ENCODE measurements at places on chromosomes 5 and 9.

DNA sequence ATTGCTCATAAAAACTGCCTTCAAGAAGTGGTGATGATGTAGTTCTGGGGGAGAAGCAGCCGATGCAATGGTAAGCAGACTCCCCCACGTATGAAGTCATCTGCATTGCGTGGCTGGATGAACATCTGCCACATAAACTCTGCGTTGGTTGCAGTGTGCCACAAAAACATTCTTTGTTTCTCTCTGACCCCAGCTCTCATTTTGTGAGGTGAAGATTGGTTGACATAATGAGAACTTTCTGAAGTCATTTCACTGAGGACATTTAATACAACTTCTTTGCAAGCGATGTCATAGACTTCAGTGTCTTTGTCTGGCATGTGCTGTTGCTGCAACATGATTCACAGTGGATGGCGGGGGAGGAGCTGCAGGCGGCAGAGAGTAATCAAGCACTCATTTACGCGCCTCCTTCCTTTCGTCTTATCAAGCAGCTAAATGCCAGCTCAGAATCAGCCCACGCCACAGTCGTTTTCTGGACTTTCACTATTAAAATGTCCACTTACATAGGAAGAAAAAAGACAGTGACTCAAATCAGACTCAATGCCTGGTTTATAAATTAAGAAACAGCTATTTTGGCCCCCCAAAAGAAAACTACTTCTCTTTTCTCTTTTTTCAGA is 91.5 kb upstream of the NFIL3 start:
- no peak for DNase-seq

DNA sequence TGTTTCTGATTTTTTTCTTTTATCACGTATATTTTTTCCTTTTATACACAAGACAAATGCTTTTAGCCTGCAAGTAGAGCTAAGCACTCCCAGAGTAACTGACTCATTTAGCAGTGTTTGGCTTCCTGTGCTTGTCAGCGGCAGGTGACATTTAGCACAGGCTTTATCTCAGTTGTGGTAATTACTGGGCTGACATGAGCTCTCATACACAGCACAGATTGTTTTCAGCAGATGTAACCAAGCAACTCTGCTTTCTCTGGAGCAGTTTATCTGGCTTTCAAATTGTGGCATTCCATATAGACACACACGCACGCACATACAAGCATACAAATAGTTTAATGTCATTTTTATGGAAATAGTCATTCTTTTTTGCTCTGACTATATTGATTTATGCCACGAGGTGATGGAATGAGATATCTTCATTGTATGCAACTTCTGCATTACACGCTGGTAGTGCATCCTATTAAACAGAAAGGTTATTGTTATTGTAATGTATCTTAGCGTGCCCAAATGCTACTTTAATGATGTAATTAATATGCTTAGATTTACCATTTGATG is 379.0 kb upstream of the GRAMD2B start:
- no peak for DNase-seq

DNA sequence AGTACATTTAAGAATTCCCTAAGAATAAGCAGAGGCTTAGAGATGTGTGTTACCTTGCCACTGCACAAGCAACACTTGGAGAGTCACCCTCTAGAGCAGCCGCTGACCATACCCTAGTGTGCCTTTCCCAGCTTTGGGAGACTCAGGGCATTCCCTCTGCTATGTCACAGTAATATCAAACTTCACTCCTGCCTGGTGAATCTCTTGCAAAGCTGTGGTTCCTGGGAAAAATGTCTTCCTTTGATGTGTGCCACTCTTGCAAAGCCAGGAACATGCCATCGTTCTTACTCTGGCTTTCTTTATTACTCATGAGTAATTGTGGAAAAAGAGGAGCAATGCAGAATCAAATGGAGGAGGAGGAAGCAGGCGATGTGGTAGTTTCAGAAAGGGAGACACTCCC is 173.2 kb downstream of the CCDC192 start:
- DNase-seq = no peak

- no peak for DNase-seq
Observed at GRCh38 chr5:111320953-111321352, 96.8 kb downstream of the CAMK4 start.

- DNase-seq = no peak
Observed at GRCh38 chr5:66704790-66705425, 108.7 kb downstream of the MAST4 start.

GRCh38 chr5:66674802-66675201 is 78.6 kb downstream of the MAST4 start:
- DNase-seq = no peak

DNA sequence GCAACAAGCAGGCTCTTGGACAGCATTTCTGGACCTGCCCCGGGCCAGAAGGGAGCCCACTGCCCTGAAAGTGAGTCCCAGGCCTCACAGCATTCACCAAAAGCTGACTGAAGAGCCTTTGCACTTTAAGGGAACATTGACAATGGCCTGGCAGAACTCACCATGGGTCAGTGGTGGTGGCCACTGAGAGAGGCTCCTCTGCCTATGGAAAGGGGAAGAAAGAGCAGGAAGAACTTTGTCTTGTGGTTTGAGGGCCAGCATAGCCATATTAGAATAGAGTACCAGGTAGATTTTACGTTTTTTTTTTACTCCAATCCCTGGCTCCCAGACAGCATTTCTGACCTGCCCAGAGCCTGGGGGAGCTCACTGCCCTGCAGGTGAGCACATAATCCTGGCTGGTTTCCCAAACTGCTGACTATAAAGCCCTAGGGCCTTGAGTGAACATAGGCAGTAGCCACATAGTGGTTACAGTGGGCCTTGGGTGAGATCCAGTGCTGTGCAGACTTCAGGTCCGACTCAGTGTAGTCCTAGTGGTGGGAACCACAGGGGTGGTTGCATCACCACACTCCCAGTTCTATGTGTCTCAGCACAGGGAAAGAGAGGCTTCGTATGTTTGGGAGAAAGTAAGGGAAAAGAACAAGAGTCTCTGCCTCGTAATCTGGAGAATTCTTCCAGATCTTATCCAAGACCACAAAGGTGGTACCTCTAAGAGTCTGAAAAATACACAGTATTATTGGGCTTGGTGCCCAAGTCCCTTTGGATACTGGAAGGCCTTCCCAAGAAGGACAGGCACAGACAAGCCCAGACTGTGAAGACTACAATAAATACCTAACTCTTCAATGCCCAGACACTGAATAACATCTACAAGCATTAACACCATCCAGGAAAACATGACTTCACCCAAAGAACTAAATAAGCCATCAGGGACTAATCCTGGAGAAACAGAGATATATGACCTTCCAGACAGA is 89.5 kb downstream of the TSSK1B start:
- DNase-seq = no peak

DNA sequence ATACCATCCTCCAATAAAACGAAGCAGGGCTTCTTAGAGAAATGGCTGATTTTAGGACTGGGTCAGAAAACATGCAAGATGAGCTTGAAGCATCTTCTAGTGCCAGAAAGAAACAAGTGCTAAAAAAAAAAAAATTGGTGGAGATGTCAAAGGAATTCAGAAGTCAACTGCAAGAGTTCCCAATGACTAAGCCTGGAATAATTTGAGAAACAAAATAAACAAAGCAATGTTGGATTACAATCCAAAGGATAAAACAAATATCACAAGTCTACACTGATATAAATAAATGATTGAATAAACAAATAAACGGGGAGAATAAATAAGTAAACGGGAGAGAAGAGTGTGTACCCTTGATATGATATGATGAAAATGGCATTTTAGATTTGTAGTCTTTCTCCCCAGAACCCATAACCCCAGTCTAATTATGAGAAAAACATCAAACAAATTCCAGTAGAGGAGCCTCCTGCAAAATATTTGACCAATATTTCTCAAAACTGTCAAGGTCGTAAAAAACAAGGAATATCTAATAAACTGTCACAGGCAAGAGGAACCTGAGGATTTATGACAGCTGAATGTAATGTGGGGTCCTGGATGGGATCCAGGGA is 63.5 kb upstream of the CCL21 start:
- DNase-seq = no peak

DNA sequence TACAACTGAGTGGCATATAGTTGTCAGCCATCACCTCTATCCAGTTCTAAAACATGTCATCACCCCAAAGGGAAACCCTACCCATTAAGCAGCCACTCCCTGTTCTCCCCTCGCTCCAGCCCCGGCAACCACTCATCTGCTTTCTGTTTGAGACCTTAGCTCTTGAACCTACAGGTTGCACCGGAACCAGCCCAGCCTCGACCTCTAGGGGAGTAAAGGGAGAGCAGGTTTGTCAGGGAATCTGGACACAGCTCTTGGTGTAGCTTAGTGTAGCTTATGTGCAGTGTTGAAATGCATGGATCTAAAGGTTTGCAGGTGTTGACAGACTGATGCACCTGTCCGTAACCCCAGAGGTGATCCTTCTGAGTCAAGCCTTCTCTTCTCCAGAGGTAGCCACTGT is 30.0 kb downstream of the NEURL1B start:
- DNase-seq = no peak

GRCh38 chr9:104802110-104802509 is 38.2 kb downstream of the NIPSNAP3B start:
- DNase-seq = no peak

GRCh38 chr9:126514037-126514821 is 99.5 kb upstream of the LMX1B start:
- DNase-seq = peak; percentile 28

DNA sequence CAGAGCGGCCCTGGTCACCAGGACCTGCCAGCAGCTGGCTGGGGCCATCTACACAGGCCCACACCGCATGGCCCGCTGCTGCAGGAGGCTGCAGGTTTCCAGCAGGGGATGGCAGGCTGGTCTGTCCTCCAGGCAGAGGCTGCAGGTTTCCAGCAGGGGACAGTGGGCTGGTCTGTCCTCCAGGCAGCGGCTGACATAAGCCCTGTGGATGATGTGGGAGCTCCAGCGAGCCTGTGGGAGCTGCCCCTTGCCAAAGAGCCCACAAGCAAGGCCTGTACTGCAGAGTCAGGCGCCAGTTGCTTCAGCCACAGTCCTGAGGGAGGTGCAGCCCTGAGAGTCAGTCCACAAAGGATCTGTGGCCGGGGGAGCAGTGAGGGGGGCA is 18.5 kb downstream of the TPPP start:
- no peak for DNase-seq
